Astrocyte of the hippocampus (primary cell): ENCODE measurements at places on chromosomes 7 and 10.

- DNase-seq, result no peak
Observed at GRCh38 chr7:107165341-107165740, 3.5 kb upstream of the HBP1 start.

GRCh38 chr7:148727501-148728278, 29.0 kb downstream of the CUL1 start:
- no peak for DNase-seq

DNA sequence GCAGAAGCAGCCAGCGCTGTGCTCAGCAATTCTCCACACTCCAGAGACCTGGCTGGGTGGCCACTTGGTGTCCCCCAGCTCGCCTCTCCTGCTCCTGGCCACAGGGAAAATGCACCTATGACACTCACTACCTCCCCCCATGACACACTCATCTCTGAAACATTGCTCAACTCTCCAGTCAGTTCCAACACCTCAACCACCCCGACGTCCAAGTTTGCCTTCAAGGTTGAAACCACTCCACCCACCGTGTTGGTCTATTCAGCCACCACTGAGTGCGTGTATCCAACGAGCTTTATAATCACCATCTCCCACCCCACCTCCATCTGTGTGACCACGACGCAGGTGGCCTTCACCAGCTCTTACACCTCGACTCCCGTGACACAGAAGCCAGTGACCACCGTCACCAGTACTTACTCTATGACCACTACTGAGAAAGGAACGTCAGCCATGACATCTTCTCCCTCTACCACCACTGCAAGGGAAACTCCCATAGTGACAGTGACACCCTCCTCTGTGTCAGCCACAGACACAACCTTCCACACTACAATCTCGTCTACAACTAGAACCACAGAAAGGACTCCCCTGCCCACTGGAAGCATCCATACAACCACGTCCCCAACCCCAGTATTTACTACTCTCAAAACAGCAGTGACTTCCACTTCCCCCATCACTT, 2.7 kb downstream of the MUC3A start:
- no peak for DNase-seq

GRCh38 chr7:26340476-26341018, 48.9 kb downstream of the SNX10 start:
- DNase-seq, result no peak

DNA sequence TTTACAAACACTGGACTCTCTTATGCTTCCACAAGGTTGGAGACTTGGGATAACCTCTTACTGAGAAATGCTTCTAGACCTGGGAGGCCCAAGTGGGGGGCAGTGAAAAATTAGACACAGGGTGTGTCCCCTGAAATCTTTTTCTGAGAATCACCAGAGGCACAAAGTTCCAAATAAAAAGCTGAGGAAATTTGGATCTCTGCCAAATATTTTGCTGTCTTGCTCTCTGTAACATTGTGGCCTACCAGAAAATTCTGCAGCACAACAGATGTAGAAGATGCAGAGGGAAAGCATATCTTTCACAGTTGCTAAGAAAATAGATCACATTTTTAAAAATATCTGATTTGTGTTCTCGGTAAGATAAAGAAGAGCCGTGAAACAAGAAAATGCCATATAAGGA, 849.4 kb downstream of the CCSER2 start:
- no peak for DNase-seq

DNA sequence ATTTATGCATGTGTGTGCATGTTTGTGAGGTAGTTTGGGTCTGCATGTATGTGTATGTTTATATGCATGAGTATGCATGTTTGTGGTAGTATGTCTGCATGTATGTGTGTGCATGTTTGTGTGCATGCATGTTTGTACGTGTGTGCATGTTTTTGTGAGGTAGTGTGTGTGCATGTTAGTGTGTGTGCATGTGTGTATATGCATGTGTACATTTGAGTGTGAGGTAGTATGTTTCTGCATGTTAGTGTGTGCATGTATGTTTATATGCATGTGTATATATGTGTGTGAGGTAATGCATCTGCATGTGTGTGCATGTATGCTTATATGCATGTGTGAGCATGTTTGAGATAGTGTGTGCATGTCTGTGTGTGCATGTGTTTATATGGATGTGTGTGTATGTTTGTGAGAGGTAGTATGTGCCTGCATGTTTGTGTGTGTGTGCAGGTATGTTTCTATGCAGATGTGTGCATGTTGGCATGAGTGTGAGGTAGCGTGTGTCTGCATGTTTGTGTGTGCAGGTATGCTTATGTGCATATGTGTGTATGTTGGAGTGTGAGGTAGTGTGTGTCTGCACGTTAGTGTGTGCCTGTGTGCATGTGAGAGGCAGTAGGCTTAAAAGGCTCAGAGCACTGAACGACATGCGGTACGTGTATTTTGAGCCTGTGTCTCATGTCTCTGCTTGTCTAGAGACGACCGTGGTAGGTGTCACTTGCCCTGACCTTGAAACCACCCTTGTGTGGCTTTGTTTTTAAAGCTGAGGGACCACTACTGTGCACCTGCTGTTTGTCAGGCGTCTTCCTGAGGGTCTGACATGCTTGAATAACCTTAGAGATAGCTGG, 43.7 kb downstream of the PFKP start:
- DNase-seq, result no peak

- peak; percentile 52 for DNase-seq
Observed at GRCh38 chr10:4450981-4451908, 374.8 kb upstream of the AKR1E2 start.

GRCh38 chr10:71293446-71294084, 25.5 kb upstream of the SLC29A3 start:
- no peak for DNase-seq

DNA sequence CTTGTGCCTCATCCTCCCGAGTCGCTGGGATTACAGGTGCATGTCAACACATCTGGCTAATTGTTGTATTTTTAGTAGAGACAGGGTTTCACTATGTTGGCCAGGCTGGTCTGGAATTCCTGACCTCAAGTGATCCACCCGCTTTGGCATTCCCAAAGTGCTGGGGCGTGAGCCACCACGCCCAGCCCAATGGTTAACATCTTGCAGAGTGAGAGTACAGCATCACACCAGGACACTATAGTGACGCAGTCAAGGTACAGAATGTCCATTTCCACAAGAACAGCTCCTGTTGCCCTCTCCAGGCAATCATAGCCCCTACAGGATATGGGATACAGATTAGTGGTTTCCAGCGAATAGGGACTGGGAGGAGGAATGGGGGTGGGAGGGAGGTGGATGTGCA, 34.0 kb downstream of the MYO1G start:
- no peak for DNase-seq

- no peak for DNase-seq
Observed at GRCh38 chr7:97128736-97129135, 11.2 kb downstream of the SDHAF3 start.

DNA sequence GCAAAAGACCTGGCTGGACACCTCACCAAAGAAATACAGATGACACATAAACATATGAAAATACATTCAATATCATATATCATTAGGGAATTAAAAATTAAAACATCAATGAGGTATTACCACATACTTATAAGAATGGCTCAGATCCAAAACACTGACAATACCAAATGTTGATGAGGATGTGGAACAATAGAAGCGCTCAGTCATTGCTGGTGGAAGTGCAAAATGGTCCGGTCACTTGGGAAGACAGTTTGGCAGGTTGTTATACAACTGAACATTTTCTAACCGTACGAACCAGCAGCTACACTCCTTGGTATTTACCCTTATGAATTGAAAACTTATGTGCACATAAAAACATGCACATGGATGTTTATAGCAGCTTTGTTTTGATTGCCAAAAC, 38.5 kb downstream of the ZMYND11 start:
- no peak for DNase-seq

- DNase-seq, result no peak
Observed at GRCh38 chr10:326350-326749, 191.1 kb downstream of the ZMYND11 start.

DNA sequence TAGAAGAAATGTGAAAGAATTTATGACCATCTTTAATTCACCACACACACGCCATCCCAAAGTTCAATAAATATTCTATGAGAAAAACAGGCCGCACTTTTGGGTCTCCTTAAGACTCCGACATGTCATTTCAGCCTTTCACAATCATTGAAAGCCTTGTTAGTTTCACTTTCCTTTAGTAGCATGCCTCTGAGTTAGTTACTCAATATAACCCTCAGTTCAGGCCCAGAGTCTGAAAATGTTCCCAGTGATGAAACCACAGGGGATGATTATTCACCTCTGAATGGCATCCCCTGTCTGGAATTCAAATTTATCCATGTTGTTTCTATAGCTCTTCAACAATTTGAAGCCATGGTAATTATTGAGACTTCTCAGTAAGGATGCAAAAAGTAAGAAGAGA, 278.1 kb upstream of the NRP1 start:
- peak; percentile 60 for DNase-seq

GRCh38 chr7:110407242-110407641, 683.7 kb upstream of the LRRN3 start:
- DNase-seq, result no peak

DNA sequence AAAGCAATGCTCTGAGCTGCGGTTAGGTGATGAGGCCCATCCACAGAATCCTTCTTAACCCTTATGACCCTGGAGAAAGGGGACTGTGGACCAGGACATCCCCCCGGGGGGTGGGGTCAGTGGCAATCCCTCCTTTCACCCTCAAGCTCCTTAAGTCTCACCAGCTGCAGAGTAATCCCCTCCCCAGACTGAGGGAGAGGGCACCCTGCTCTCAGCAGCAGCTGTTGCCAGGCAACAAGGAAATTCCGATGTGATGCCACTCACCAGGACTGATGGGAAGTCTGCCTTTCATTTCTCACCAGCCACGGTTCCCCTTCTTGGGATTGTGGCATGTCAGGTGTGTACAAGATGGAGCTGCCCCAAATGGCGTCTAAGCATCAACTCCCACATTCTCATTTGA, 129.6 kb downstream of the DOCK1 start:
- DNase-seq, result peak; percentile 22

DNA sequence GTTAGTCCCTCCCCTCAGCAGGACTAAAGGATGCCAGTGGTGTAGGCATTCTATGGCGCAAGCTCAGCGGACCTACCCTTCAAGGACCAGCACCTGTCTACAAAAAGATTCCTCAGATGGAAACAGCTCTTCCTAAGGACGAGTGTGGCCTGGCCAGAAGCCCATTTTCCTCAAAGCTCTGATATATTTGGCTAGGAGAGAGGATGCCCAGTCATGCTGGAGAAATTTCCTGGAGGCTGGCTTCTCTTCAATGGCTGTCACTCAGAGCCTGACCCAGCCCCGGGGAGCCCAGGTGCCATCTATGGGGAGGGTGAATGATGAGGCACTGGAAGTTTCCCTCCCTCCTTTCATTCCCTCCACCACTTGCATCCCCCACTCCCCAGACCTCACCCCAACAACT, 111.5 kb downstream of the PLXNA4 start:
- peak; percentile 85 for DNase-seq

DNA sequence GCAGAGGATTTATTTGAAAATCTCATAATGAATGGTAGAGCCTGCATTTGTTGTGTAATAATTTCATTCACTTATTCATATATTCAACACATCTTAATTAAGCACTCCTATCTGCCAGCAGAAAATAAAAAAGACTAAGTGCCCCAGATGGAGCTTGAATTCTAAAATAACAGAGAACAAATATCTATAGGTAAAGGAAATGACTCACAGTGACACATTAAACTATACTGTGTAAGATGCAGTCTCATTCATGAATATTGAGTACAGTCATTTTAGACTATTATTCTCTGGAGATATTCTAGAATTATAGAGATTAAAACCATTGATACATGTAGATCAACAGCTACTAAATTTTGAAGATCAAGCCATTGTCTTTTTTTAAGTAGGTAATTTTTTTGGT, 72.1 kb downstream of the PTPRZ1 start:
- DNase-seq, result no peak

GRCh38 chr7:24701261-24702235, 55.7 kb downstream of the GSDME start:
- peak; percentile 90 for DNase-seq

- DNase-seq, result no peak
Observed at GRCh38 chr7:25725451-25725850, 426.5 kb upstream of the NFE2L3 start.

- DNase-seq, result no peak
Observed at GRCh38 chr7:16693601-16694318, 47.8 kb downstream of the BZW2 start.

DNA sequence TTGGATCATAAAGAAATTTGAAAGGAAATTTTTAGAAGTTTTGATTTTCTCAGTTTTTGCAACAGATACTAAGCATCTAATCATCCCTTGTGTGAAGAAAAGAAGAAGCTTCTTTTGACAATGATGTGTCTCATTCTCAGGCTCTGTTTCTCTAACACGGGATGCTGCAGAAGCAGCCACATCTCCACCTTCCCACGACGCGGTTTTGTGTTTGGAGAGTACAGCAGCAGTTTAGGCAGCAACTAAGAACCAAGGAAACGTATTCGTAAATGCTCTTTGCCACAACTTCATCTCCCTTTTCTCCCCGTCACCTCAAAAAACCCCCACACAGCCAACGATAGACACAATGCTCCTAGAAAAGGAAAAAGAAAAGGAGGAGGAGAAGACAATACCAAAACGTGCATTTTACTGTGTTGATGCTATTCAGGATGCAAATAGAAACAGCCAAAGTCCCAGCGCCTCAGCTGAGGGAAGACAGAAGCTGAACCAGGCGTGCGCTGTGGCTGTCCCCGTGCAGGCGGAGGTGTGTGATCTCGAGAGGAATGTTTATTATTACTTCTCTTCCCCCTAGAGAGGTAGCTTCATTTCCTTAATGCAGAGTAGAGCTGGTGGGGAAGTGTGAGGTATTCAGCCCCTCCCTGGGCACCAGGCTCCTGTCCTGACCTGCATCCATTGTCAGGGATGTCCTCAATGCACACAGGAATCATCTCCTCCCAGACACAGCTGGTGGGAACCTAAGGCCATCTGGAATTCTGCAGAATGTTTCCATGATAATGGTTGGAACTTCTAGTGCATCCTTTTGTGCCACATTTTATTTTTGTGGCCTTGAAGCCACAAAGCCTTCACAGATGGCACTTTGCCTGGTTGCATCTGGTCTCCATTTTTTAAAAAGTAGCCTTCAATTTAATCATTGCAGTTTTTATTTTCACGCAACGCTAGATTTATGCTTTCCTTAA, 174.6 kb upstream of the KLF6 start:
- DNase-seq, result no peak

DNA sequence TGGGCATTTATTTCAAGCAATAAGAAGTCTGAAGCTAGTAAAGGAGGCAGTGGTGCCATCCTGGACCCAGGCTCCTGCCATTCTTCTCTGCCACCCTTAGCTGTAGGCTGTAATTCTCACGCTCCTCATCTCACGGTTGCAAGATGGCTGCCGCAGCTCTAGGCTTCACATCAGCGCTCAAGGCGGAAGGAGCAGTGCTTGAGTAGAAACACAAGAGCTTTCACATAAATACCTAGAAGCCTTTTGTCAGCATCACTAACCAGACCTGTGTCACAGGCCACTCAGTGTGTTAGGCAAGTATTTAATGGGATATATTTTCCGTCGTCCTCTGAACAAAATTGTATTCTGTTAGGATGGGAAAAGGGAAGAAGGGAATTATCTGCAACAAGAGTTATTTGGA, 118.9 kb upstream of the KLF14 start:
- DNase-seq, result no peak
